Activated naive CD4-positive, alpha-beta T cell treated with anti-CD3 and anti-CD28 coated beads, Interleukin-2, amount 50 U/mL, for 72 hours (primary cell): ENCODE measurements at places on chromosomes 5 and 9.

DNA sequence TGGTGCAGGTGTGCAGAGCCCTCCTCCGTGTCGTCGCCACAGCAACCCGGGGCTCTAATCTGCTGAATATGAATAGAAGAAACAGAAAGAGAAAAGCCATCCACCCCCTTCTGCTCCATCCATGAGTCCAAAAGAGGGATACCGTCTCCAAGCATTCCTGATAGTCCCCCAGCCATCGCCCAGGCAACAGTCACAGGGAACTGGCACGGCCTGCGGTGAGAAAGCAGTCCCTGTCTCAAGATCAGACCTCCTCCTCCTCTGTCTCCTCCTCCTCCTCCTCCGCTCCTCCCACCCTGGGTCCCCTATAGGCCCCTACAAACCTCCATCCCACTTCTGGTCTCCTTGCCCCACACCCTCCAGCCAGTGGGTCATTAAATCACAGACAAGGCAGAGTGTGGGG lies 308.1 kb upstream of the MPDZ start:
- no peak for DNase-seq

DNA sequence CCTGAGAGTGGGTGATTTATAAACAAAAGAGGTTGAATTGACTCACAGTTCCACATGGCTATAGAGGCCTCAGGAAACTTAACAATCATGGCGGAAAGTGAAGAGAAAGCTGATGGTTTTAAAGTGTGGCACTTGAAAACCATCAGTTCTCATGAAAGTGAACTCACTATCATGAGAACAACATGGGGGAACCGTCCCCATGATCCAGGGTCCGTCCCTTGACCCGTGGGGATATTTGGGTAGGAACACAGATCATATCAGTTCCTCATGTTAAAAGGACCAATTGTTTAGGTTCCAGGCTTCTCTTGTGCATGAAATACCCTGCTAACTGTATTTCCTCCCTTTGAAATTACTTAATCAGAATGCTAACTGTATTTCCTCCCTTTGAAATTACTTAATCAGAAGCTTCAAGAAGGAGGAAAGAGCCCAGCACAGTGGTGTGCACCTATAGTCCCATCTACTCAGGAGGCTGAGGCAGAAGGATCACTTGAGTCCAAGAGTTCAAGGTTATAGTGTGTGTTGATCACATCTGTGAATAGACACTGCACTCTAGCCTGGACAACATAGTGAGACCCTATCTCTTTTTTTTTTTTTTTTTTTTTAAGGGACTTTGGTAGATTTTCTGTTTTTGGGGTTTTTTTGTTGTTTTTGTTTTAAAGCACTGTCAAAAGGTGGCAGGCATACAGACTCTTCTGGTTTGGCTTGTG lies 24.8 kb downstream of the TTC1 start:
- no peak for DNase-seq

GRCh38 chr5:3139499-3139931 lies 388.0 kb upstream of the IRX2 start:
- no peak for DNase-seq

GRCh38 chr5:156149213-156149612 lies 177.8 kb upstream of the SGCD start:
- DNase-seq = no peak

DNA sequence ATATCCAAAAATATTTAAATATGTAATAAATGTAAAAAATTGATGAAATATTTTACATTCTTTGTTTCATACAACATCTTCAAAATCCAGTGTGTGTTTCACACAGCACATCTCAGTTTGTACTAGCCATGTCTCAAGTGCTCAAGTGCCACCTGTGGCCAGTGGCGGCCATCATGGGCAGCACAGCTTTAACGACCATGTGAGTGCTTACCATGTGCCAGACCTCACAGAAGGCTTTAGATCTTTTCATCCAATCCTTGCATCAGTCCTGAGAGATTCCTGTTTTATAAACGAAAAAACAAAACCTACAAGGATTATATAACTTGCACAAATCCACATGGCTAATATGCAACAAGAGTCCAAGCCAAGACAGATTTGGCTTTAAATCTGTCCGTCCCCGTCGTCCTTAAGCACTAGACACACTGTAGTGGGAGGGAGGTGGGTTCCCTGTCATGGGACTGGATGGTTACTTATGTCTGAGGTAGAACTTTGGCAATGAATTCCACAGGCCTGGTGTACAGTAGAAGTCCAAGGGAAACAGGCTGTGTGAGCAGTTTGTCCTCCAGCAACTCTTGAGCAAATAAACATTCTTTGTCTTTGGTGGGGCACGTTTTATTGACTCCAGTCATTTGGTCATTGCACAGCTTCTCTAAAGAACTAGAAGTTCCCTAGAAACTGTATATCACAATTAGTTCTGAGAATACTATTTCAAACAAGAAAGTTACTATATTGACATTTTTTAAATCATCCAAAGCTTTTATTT lies 25.0 kb upstream of the F2R start:
- DNase-seq = no peak
